Gastrocnemius medialis (tissue), 4 donors: ENCODE measurements at places on chromosomes 3 and 15.

GRCh38 chr3:190619761-190620160, 105.9 kb downstream of the IL1RAP start:
- DNase-seq = no peak

DNA sequence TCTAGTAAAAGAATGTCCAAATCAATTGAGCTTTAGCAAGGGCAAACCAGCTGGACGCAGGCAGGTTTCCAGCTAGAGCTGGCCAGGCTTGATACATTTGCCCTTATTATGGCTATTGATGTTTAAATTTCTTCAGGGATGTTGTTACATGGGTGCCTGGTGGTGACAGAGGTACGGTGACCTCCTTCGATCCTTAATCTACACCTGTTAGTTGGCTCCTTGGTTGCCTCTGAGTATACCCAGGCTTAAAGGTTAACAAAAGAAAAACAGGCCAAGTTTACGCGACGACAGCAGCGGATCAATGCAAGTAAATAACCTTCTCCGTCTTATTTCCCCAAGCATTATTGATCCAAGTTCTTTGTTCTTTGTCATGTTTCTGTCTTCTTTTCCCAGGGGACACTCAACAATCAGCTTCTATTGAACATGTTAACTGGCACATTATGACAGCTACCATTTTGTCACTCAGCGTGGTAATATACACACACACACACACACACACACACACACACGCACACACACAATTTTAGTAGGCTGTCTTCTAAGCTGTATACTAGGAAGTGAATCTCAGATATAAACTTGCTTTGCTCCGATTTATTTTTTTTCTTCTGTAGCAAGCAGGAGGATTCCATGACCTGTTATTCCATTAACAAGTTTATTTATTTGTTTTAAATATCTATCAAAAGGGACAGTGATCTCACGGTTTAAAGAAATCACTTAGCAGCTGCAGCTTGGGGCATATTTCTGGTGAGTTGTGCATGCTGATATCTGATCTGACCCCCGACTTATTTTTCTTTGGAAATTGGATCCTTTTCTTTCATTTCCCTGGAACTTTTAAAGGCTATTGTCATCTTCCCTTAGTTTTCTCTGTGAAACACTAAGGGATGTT, 844.7 kb downstream of the MCTP2 start:
- no peak for DNase-seq

DNA sequence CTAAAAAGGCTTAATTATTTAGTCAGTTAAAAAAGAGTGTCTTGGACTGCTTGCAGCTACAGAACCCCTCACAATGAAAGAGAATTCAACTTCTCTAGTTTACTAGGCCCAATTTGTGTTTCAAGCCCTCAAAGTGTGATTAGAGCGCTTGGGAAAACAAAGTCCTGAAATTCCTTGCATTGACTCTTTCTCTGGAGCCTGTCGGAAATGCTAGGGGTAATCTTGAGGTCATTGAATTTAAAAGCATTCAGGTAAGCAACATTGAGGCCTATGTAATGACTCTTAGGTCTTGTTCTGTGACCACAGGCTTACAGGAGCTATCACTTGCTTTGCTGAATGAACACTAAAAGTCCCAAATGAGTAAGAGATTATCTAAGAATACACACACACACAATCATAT, 186.0 kb downstream of the NLGN1 start:
- DNase-seq = no peak

DNA sequence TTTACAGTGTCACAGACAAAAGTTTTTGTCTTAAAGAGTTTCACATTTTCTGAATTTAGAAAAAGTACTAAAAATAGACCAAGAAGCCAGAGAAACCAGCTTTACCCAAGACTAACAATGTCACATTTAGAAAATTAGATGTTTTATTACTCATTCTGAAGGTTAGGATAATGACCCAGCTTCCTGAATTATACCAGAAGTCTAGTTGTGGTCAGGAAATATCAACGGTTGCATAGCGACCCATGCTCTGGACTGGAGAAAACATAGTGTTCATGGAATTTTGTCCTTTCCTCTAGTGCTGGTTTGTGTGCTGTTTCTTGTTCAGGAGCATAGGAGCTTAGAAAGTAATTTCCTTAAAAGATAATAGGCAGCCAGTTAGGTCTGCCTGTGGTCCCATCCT, 59.0 kb downstream of the DPPA2 start:
- no peak for DNase-seq

- no peak for DNase-seq
Observed at GRCh38 chr15:69039516-69040225, 25.2 kb downstream of the NOX5 start.

GRCh38 chr3:132536442-132537153, 60.5 kb upstream of the ACKR4 start:
- DNase-seq = no peak

GRCh38 chr15:86948719-86949118, 869.0 kb downstream of the AGBL1 start:
- DNase-seq = no peak

DNA sequence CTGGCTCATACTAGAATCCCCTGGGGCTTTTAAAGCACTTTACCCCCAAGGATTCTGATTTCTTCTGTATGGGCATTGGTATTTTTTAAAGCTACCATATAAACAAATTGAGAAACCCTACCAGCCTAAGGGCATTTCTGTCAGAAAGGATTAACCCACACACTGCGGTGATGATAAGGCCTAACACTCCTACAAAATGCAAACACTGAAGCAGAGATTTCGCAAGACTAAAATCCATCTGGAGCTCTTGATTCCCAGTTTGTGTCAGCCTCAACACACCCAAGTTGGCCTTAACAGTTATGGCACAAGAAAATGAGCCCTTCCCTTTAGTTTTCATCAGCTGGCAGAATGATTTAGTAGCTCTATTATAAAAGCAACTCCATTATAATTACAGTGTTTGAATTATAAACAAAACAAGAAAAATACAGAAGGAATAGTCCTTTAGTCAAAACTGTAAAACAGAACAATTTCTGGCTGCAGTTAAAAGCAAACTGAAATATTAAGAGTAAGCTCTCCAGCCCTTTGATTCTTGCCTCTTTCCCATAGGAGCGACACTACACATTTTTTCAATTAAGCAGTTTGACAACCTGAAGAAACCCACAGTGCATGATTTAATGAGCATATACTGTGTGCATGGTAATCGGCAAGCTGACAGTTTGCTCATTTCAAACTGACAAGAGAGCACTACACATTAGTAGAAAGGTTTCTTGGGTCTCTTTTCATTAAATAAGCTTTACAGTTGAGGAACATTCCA, 441.2 kb downstream of the FHIT start:
- DNase-seq = no peak

DNA sequence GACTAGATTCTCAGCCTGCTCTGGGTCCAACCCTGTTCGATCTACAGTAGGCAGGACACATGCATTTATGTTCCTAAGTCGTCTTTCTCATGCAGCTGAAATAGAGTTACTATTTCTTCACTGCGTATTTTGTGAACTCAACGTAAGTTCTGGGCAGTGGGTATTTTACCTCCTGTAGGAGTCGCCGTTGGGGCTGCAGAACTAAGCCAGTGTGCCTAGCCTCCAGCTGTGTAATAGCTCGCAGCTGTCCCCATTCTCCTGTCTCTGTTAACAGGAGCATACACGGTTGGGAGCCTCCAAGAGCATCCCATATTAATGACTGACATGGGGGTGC, 58.4 kb upstream of the HRH1 start:
- DNase-seq = no peak

- no peak for DNase-seq
Observed at GRCh38 chr3:123773681-123774431, 110.3 kb downstream of the MYLK start.

- no peak for DNase-seq
Observed at GRCh38 chr3:170144437-170144843, 37.1 kb downstream of the PHC3 start.

- no peak for DNase-seq
Observed at GRCh38 chr15:99504823-99505551, 60.8 kb upstream of the MEF2A start.

DNA sequence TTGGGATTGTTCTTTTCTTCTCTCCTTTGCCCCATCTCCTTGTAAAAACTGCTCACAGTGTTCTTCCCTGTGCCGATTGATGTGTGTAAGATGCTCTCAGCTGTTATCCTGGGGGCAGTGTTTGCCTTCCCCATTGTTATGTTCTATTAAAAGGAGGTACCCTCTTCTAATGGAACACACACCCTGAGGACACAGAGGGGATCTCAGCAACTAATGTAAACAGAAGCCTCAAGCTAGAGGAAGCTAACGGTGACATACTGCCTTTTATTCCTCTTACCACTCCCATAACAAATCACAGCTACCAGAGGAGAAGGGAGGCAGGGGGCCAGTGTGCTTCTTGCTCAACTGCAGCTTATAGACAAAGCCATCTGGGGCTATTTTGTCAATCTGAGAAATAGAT, 2.2 kb downstream of the TAGLN3 start:
- no peak for DNase-seq

- no peak for DNase-seq
Observed at GRCh38 chr3:2094941-2095340, 3.7 kb upstream of the CNTN4 start.

DNA sequence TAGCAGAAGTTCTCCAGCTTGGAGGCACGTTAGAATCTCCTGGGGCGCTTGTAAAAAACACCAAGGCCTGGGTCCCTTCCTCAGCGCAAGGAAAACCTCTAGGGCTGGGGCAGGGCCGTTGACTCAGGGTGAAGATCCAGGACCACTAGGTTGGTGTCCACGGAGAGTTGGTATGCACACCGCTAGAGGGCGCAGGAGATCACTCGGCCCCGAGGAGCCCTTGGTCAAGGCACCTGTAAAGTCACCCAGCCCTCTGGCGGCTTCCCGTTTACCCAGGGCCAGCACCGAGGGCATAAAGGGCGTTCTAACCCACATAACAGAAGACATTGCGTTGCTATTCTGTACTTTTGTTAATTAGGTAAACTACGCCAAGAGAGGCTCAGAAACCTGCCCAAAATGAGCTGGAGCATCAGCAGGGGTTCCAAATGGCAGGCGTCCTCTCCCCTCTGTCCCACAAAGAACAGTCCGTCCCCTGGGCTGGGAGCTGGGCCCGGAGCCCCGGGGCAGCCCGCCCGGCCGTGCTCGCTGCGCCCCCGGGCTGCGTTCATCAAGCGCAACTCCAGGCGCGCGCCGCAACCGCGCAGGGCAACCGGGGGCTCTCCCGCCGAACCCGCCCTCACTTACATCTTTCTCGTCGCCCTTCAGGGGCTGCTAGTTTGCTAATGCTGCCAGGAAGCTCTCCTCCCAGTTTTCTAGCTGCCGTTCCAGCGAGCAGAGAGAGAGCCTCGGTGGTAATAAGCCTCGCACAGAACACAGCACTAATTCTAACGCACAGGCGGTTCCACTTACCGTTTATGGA, 332.1 kb downstream of the ARRDC4 start:
- DNase-seq = no peak

DNA sequence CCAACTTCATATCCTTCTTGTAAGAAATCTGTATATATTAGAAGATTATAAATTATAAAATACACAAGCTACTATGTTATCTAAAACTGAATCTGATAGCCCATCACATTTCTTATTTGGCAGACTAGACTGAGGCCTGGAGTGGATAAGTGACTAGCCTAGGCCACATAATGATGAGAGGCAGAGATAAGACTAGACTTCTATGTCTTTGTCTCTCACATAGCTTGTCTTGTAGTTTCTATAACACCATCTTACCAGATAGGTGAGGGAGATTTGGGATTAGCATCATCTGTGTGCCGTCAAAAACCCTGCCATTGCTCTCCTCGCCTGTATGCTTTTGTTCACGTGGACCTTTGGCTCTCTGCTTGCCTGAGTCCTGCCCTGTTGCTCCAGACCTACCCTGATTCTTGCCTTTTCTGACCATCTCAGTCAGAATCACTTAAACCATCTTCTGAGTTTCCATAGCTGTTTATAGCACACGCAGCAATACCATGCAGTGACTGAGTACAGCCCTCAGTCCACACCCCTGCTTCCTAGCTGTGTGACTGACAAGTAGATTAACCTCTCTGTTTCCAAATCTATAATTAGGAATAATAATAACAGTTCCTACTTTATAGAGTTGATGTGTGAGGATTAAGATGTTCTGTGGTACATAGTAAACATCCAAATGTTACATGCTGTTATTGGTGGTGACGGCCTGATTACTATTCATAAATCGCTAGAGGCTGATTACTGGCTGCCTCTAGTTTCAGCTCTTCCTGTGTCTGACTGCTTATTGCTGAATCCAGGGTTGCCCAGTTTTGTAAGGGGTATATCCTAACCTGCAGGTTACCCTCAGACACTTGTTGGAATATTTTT, 49.7 kb downstream of the PDE8A start:
- DNase-seq = no peak

- DNase-seq = no peak
Observed at GRCh38 chr3:138914870-138915502, 32.0 kb downstream of the FOXL2 start.

- no peak for DNase-seq
Observed at GRCh38 chr15:100291106-100291505, 50.7 kb downstream of the ADAMTS17 start.

DNA sequence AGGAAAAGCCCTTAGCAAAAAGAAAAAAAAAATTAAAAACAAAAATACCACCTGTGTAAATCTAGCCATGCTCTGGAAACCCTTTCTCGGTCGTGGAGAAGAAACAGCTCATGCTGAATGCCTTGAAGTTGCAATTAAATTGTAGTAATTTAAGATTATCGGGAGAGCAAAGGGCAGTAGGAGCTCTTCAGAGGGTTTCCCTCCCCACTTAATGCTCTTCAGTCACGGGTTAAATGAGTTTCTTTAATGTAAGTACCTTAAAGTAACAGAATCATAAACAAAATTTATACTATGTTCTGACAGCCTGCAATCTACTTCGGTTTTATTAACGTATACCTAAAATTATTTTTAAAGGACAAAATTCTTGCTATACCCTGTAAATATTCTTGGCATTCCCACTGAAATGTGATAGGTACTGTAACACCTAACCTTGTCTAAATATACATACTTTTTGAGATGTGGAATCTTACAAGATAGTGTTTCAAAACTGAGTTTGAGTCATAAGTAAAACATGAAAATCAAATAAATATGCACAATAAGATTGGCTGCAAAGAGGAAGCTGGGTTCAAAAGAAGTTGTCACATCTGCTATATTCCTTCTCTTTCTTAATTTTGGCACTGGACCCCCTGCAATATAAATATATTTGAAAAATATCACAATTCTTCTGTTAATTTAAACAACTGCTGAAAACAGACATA, 5.3 kb downstream of the FOXP1 start:
- no peak for DNase-seq

DNA sequence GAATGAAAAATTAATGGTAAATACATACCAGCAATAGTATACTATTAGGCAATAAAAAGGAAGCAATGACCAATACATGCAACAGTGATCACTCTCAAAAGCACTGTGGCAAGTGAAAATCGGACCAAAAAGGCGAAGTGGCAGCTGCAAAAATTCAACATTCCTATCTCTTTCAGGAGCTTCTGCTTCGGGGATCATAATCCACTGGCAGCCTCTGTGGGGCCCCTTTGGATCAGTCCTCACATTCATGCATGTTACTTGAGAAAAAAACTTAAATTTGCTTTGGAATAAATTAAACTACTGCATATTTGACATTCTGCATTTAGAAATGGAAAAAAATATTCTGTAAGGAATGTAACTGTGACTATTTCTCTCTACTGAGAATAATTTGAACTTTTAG, 425.6 kb downstream of the NR2F2 start:
- no peak for DNase-seq
